ENCODE measurements at places on chromosomes 11 and 22.

DNA sequence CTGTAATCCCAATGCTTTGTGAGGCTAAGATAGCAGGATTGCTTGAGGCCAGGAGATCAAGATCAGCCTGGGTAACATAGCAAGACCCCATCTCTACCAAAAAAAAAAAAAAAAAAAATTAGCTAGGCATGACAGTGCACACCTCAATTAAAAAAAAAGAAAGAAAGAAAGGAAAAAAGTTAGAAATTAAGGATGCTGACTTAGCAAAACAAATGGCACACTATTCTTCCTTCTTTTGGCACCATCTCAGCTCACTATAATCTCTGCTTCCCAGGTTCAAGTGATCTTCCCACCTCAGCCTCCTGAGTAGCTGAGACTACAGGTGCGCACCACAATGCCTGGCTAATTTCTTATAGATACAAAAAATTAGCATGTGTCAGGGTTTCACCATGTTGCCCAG, 33.9 kb downstream of the PC start:
- DNase-seq = no peak

- no peak for DNase-seq
Measured at GRCh38 chr11:97202613-97203292, 812.9 kb downstream of the JRKL start.

DNA sequence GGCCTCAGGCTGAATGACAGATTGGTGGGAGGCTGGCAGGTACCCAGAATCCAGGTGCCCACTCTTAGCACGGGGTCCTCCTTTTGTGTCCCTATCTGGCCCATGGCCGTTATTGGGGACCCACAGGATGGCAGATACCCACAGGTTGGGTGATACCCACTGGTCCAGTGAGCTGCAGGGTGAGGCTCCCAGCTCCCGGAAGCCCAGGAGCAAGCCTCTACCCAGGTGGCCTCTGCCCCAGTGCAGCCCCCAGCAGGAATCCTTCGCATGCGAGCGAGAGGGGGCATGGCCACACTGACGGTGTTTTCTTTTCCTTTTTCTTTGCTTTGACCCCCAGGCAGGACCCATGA, 116.1 kb downstream of the PHF21B start:
- DNase-seq = no peak

- no peak for DNase-seq
Measured at GRCh38 chr11:26778000-26778757, 56.3 kb upstream of the SLC5A12 start.

- DNase-seq = peak; percentile 37
Measured at GRCh38 chr22:30609260-30610185, 2.5 kb downstream of the TCN2 start.

GRCh38 chr22:40728731-40729189, 49.5 kb downstream of the MCHR1 start:
- peak; percentile 69 for DNase-seq

- no peak for DNase-seq
Measured at GRCh38 chr11:68582416-68583040, 101.8 kb upstream of the GAL start.

- no peak for DNase-seq
Measured at GRCh38 chr22:23193882-23194281, 13.6 kb downstream of the BCR start.

DNA sequence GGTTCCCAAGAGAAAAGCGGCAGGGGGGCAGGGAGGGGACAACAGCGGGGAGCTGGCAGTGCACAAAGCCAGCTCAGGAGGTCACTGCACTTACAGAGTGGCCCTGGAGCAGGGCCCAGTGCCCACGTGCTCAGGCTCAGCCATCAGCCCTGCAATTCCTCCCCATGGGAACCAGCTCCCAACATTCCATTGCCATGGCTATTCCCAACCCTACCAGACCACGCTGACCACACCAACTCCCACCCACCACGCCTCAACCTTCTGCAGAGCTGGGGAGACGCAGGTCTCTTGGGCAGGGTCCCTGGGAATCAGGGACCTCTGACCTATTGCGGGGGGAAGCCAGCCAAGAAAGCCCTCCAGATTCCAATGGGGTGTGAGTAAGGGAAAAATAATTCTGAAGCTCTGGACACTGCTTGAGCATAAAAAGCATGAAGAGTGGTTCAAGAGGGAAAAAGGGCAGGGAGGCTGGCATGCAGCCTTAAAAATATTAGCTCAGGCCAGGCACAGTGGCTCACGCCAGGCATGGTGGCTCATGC, 38.3 kb upstream of the TFIP11 start:
- no peak for DNase-seq

- DNase-seq = peak; percentile 79
Measured at GRCh38 chr22:20080445-20080775, 369 bp downstream of the DGCR8 start.

DNA sequence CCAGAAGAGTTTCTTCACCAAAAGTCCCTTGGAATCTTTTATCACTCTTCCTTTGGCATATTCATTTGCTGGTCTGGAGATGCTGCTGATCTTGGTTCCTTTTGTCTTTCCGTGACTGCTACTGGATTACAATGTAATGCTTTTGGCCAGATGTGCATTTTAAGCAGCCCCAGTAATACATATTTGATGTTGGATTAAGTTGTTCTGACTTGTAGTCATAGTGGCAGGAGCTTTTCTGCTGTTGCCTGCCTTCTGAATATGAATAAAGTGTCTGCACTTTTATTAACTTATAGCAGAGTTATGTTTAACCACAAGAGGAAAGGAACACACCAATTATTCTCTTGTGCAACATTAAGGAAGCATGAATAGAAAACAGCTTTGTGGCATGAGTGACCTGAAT, 360.0 kb upstream of the DDI1 start:
- no peak for DNase-seq

DNA sequence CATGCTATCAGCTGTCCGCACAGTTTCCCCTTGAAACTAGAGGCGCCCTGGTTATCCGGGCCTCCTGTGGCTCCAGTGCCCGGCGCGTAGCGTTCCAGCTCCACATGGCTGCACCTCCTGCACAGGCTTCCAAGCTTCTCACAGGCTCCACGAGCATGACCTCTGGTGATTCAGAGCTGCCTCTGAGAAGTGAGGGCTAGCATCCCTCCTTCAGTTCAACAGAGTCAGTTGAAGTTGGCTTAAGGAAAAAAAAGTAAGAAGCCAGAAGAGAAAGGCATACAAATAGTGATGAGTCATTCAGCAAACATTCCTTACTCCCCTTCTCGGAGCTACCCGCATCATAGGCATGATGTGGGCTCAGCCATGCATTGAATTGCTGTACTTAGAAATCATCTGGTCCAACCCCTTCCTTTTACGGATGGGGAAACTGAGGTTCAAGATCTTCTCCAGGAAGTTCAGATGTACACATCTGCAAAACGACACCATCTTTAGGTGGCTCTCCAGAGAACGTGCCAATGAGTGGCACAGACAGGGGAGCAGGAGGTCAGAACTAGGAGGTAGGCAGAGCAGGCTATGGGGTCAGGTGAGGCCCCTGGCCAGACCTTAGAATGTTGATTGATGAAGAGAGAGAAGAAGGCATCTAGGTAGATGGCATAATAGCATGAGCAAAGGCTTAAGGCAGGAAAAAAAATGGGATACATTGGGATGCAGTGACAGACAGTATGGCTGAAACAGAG, 216.3 kb upstream of the TBCEL start:
- no peak for DNase-seq

- no peak for DNase-seq
Measured at GRCh38 chr11:15142838-15143237, 28.1 kb downstream of the INSC start.

DNA sequence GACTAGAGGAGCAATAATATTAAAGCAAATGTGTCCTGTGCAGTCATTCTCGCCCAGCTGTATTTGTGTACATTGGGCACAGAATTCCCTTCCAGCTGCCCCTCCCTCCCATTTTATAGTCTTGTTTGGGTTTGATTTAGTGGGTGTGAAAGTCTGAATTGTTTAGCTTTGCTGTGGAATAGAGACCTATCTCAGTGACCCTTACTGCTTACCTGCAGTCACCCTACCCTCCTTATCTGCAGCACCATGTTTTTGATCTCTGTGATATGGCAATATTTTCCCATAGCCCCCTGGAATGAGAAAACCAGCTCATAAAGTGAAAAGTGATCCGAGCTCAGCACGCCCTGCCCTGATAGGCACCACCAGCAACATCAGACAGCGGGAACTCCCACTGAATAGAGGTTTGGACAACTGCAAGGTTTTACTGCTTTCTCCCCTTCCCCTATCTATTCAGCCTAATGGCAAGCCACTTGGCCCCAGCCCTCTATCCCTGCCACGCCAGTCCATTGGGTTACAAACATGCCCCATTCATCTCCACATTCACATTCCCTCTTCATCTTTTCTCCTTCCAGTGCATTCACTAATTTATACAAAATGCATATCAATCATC, 199.0 kb downstream of the ETS1 start:
- DNase-seq = no peak

DNA sequence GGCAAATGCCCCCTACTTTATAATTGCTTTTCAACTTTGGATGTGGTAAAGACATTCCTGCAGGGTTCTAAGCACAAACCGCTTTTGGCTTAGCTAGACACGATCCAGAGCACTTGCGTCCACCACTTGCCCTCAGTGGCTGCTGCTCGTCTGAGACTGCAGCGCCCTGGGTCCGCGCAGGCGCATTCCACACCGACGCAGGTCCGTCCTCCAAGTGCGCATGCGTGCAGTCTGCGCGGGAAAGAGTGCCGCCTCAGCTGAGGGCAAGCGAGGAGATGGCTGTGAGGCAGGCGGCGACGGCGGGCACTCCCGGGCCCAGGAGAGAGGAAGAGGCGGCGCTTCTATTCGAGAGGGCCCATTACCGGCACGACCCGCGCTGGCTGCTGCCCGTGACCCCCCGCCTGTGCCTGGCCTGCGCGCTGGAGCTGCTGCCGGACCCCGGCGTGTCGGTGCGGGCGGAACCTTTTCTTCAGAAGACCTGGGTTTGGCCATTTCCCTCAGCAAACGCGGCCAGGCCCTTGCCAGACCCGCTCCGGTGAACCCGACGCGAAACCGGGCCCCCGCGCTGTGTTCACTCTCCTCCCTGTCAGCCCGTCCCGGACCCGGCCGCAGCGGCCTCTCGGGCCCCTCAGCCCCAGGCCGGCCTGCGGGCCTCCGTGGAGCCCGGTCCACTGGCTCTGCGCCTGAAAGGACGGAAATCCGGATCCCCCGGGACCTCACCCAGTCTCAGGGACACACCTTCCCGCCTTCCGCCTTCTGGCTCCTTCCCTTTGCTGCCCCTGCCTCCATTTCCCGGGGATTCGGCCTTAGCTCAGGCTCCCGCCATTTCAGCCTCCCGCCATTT, at the start of gene MEI1:
Gene MEI1 (plus strand): TSS at position 240 of the 844 bp plus-strand sequence. CDS start 36 bp downstream, at position 276.
- DNase-seq = peak; percentile 97

DNA sequence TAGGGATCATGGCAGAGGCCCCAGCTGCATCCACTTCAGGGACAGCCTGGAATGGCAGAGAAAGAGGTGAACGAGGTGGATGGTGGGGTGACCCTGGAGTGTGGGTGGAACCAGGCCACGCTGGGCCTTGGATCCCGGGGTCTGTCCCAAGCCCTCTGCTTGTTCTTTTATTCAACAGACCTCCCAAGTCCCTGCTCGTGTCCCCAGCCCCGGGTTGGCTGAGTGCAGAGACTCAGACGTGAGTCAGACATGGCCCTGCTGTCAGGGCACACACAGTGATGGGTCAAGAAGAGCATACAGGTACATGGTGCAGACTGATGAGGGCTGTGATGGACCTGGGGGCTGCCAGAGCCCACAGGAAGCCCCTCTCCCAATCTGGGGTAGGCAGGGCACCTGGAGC, 6.6 kb downstream of the ARHGAP8 start:
- no peak for DNase-seq

DNA sequence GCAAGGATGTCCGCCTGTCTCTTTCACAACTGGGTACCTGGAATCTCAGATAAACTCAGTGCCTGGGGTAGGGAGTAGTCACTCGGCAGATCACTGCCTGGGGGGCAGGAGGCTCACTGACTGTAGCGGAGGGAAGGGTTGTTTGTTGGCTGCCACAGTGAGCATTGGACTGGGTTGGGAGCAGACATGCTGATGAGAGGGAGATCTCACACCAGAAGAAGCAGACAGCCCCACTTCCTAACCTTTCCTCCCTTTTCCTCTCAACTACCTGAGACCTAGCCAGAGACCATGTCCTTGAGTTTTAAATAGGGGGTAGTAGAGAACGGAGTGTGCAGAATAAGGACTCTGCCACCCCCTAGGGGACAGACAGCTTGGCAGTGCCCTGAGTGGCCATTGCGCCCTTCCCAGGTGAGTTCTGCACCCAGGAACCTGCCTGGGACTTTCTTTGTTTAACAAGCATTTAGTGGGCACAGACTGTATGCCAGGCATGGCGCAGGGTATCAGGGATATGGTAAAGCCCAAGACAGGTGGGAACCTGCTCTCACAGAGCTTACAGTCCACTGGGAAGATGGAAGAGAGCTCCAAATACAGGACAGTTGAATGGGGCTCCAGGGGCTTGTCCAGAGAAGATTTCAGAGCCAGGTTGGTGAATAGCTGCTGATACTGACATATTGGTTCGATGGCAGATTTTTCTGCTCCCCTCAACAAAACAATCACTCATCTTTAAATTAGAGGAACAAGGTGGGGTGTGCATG, 115.7 kb upstream of the NNMT start:
- no peak for DNase-seq

- no peak for DNase-seq
Measured at GRCh38 chr11:69249311-69250185, 44.4 kb upstream of the MYEOV start.

GRCh38 chr11:102830001-102830727, 13.2 kb downstream of the MMP3 start:
- no peak for DNase-seq

- no peak for DNase-seq
Measured at GRCh38 chr22:19577422-19577966, 53.3 kb upstream of the CLDN5 start.

GRCh38 chr11:66996609-66997273, 21.6 kb downstream of the C11orf86 start:
- no peak for DNase-seq

GRCh38 chr11:115194802-115195110, 309.5 kb downstream of the CADM1 start:
- no peak for DNase-seq

DNA sequence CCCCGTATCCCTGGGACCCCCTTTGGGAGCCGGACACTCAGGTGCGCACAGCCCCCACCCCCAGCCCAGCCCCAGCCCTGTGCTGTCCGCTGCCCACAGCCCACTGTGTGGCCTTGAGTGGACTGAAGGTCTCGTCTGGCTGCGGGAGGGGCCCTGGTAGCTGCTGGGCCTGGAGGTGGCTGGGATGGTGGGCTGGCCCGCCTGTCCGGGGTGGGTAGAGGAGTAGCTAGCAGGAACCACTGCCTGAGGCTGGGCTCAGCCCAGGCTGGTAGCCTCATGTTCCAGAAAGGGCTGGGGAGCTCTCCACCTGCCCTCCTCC, 4.6 kb upstream of the MUC6 start:
- no peak for DNase-seq

- DNase-seq = no peak
Measured at GRCh38 chr11:126817523-126818450, 182.8 kb downstream of the KIRREL3 start.

GRCh38 chr11:15099267-15099666, 15.5 kb upstream of the INSC start:
- no peak for DNase-seq

- DNase-seq = no peak
Measured at GRCh38 chr22:50456466-50457234, 18.2 kb downstream of the SBF1 start.
